RKO (cell line): ENCODE measurements at places on chromosomes 3 and 15.

- peak; percentile 19 for DNase-seq
Observed at GRCh38 chr3:144185276-144185675, 213.7 kb downstream of the DIPK2A start.

- DNase-seq: no peak
Observed at GRCh38 chr3:52503788-52504424, 8.8 kb downstream of the STAB1 start.

GRCh38 chr3:121894301-121894990 is at the start of gene SLC15A2:
SLC15A2 (plus strand) TSS chr3:121894401; CDS start chr3:121894477, 76 bp downstream.
- DNase-seq: no peak

- no peak for DNase-seq
Observed at GRCh38 chr15:60006203-60006862, 2.2 kb downstream of the FOXB1 start.

DNA sequence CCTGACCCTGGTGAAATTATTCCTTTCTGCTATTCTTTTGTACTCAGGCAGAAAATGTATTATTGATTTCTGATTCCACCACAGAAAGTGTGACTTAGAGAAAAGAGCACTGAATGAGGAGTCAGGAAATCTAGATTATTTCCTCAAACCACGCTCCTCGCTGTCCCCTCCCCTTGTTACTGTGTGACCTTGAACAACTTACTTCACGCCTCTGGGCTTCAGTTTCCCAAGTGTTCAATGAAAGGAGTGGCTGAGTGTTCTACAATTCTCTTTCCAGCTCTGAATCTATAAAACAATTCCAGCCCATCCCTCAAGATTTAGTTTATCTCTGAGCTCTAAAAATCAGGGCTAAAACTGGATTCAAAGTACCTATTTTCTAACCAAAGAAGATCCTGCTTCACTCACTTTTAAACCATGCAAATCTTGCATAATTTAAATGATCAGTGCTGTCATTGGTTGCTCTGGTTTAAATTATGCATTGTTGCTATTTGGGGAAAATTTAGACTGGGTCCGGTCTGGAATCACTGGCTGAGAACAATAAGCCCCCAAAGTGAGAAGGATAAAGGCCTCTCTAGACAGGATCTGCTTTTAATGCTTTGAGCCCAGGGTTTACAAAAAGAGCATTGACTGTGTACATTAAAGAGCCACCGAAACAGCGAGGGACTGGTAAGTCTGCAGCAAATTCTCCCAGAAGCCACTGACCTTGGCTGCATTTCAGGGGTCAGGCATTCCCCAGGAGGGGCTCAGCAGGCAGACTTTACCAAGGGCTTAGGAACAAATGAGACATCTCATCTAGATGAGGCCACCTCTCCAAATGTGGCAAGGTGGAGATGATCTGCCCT is 3.2 kb downstream of the TNIK start:
- DNase-seq: no peak

GRCh38 chr3:74173090-74173489 is 441.4 kb downstream of the CNTN3 start:
- no peak for DNase-seq

GRCh38 chr3:152071924-152072323 is 196.8 kb upstream of the MBNL1 start:
- DNase-seq: peak; percentile 75

DNA sequence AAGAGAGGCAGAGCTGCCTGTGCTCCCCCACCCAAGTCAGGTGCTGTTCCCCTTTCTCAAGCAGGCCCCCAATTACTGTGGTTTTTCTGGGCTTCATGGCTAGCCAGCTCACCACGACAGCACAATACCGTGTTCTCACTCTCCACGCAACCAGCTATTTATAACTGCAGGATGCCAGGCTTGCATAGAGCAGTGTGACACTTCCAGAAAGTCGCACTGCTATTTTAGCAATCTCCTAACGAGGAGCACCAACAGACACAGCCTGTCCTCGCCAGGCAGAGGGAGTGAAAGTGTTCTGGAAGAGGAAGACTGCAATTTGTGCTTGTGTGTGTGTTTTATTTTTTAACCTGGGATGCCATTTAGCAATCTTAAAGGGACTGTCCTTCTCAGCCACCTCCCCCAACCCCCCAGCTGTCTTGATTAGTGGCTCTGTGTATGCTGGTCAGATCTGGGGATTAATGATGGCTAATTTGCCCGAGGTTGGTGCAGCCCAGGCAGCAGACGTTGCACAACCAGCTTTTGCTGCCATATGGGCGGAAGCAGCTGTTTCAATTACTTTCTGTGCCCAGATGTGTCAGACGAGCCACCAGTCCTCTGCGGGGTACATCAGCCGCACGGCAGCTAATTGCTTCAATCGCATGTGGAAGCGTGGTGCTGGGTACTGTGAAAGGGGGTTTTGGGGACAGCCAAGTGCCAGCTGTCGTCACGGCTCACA is 268.0 kb upstream of the ARRDC4 start:
- no peak for DNase-seq

DNA sequence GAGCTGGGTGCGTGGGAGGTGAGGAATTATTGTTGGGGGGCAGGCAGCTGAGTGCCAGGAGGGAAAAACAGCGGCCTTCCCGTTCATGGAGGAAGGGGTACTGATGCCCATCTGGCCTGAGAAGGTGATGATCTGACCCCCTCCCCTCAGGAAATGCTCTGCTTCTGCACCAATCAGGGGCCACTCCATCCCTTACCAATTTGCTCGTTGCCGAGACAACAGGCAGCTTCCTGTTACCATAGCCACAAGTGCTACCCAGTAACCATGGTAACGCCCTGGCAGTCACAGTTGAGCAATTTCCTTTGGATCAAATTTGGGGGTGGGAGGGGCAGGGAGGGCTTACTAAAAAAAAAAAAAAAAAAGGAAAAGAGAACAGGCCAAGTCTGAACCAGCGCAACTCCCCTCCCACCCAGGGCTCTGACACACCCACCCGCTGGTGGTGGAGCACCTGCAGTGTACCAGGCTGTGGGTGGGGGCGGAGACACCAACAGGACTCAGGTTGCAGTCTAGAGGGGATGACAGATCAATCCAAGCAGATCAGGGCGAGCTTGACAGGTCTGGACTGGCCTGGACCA is 13.7 kb downstream of the CELF6 start:
- DNase-seq: peak; percentile 32

- no peak for DNase-seq
Observed at GRCh38 chr15:51731549-51732267, 5.7 kb downstream of the LYSMD2 start.

DNA sequence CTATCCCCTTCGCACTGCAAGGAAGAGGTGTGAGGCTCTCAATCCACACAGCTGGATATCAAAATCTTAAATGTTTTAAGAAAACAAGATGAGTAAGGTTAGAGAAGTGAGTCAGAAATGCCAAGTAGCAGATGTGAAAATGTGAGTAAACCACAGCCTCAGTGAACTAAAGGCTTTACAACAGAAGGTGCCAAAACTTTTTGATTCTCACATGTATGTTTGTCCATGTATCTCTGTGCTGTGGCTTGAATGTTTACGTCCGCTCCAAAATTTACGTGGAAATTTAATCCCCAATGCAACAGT is 126.8 kb upstream of the PFN2 start:
- peak; percentile 18 for DNase-seq

- no peak for DNase-seq
Observed at GRCh38 chr15:34335176-34336032, 2.2 kb downstream of the SLC12A6 start.

- no peak for DNase-seq
Observed at GRCh38 chr3:160725338-160725737, 30.7 kb upstream of the PPM1L start.

DNA sequence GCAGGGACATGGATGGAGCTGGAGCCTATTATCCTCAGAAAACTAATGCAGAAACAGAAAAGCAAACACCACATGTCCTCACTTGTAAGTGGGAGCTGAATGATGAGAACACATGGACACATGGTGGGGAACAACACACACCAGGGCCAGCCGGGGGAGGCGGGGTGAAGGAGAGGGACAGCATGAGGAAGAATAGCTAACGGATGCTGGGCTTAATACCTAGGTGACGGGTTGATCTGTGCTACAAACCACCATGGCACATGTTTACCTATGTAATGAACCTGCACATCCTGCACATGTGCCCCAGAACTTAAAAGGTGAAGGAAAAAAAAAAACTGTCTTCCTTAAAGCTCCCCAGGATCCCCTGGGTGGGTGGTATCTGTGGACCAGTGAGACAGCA is 87.1 kb downstream of the ADAMTS17 start:
- DNase-seq: no peak

DNA sequence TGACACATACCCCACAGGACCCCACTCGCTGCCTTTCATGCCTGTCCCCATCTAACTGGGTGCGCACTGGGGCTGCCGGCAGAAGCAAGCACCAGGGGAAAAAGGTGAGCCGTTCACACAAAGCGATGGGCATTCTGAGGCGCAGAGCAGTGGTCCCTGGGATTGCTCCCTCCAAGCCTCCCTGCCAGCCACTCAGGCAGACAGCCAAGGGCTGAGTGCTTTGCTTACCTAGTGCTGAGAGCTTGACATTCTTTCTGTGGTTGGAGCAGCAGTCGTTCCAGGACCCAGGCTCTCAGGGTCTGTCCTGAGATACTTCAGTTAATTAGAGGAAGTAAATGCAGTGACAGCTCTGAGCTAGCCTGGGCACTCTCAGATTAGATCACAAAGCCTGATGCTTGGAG is 5.7 kb downstream of the ESYT3 start:
- DNase-seq: no peak

- no peak for DNase-seq
Observed at GRCh38 chr3:120274739-120275167, 10.3 kb downstream of the GPR156 start.

GRCh38 chr3:12454076-12454815 is 30.0 kb upstream of the TSEN2 start:
- DNase-seq: peak; percentile 37
